Germinal center (tissue), 1 donor: ENCODE measurements at places on chromosomes 2 and 18.
A peak's percentile ranks its signal among the peaks of the same experiment; 100 is the strongest.

- no peak for DNase-seq
These were observed 127.9 kb downstream of the ZFP36L2 start for GRCh38 chr2:43098539-43098938.

GRCh38 chr2:196170213-196170605 lies 1.2 kb downstream of the STK17B start:
- DNase-seq = no peak

DNA sequence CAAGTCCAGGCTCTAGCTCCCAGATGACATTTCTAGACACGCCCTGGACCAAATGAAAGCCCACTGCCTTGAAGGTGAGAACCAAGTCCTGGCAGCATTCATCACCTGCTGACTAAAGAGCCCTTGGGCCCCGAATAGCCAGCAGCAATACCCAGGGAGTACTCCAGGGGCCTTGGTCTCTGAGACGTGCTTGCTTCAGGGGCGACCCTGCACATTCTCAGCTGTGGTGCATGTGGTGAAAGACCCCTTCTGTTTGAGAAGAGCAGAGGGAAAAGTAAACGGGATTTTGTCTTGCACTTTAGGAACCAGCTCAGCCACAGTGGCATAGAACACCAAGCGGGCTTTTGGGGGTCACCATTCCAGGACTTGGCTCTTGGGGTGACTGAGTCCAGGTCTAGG lies 260.5 kb upstream of the MYT1L start:
- DNase-seq = no peak

- no peak for DNase-seq
These were observed 227.8 kb downstream of the NDUFA10 start for GRCh38 chr2:239797316-239797715.

GRCh38 chr2:216465579-216466195 lies 33.0 kb upstream of the RPL37A start:
- DNase-seq = no peak

DNA sequence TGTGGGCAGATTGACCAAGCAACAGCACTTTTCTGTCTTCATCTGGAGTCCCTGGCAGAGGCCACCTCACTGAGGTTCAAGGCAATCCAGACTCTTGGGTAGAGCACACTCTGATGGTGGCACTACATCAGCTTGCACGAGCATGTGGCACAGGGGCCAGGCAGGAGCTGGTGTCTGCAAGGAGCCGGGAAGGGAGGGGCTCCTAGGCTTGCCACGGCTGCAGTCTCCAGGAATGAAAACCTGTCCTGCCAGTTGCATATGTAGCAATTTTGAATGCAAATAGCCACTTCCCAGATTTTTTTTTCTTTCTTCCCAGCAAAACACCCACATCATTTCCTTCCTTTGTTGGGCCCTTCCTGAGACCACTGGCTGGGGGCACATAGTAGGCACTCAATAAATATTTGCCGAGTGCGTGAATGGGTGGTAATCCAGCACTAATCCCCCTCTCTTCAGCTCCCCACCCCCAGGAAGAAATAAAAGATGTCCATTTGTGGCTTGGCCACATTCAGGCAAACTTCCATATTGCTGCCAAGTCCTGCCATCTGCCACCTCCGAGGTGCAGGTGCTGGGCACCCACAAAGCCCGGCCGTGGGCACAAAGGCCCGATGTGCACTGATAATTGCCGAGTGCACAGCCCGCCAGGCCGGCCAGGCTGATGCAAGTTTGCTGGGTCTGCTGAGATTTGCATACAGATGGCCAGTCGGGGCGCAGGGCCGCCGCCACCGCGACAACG lies 72.4 kb downstream of the MYCN start:
- no peak for DNase-seq

DNA sequence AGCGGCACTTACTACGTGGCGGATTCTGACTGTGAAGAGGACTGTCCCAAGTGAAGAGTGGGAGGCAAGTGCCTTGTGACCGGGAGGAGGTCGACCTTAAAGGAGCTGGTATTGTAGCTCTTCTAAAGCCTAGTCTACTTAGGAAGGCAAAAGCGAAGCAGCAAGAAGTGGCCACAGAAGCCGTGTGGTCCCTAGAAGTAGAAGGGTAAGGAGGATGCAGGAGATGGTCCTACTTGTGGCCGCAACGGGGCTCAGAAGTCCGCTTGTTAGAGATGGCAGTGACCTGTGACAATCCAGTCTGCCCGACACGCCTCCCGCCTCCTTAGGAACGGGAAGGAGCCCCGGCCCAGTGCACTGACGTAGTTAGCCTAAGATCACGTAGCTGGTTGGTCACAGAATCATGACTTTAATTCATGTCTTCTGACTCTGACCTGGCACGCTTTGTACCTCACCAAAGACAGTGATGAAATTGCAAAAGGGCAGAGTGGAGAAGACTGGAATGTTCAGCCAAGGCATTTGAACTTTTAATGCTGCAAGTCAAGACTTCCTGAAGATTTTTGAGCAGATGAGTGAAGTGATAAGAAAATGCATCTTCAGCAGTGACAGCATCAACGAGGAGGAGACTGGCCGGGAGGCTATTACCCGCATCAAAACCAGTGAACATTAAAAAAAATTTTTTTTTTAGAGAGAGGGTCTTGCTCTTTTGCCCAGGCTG lies 749 bp upstream of the EIF2AK3 start:
- DNase-seq = peak; percentile 70

DNA sequence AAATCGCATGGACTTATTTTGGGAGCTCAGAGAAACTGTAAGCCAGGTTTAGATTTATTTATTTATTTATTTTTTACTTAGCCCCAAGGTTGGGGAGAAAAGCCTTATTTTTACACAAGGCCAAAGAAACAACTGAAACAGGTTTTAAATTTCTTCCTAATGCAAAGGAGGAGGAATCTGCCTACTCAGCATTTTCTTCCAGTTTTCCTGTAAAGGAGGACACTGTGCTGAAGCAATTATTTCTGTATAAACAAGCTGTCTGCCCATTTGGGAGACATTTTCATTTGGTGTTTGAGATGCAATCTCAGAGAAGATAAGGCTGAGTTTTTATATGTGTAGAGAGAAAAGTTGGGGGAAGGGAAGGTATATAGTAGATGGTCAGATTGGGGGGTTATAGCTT lies 125.0 kb downstream of the ETAA1 start:
- no peak for DNase-seq

GRCh38 chr2:197425550-197425949 lies 9.3 kb downstream of the SF3B1 start:
- DNase-seq = no peak

GRCh38 chr2:53407363-53408080 lies 360.1 kb upstream of the CHAC2 start:
- no peak for DNase-seq

DNA sequence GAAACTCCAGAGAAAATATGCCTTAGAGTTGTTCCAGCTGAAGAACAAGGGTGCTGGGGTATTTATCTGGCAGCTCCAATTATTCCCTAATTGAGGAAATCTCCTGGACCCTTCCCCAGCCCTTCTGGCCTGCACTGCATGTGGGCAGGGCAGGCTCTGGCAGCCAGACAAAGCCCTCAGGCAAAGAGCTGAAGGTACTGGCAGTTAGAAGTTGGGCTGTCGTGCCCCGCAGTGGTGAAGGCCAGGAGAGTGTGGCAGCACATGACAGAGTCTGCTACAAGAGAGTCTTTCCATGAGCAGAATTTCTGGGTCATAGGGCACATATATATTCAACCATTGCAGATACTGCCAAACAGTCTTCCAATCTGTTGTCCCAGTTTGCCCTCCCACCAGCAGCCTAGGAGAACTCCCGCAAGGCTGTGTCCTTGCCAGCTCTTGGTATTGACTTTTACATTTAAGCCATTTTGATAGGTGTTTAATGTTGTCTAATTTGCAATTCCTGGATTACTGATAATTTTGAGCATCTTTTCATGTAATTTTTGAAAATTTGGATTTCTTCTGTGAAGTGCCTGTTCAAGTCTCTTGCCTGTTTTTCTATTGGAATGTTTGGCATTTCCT lies 26.6 kb downstream of the ONECUT2 start:
- DNase-seq = no peak

- DNase-seq = no peak
These were observed 7.8 kb upstream of the CNNM3 start for GRCh38 chr2:96808176-96808837.

DNA sequence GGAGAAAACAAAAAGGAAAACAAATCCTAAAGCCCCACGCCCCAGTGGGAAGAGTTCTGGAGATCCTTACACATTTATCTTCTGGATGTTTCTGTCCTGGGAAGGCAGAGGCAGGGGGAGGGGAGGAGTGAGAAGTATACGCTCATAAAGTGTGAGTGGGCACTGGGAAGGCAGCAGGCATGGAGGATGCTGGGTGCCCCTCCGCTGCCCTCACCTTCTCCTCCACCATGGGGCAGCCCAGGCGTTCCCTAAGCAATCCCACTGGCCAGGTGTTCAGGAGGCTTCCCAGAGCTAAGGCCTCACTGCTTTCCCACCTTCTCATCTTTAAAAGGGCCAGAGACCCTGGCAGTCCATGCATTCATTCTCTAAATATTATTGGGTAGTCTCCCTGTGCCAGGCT lies 112.0 kb upstream of the SMAD2 start:
- no peak for DNase-seq

DNA sequence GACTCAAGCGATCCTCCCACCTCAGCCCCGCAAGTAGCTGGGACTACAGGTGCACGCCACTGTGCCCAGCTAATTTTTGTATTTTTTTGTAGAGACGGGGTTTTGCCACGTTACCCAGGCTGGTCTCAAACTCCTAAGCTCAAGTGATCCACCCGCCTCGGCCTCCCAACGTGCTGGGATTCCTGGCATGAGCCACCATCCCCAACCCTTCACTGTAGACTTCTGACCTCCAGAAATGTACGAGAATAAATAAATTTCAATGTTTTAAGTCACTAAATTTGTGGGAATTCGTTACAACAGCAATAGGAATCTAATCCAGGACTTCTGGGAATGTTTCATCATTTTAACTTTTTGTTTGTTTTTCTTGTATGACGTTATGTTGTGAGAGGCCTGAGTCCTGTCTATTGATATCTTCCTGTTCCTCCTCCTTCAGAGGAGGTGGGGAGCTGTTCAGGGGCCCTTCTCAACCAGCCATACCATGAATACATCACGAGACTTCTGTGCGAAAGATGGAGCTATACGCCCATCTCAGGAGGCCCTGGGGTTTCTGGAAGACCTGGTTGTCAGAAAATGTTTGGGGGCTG lies 40.0 kb downstream of the TEX44 start:
- no peak for DNase-seq

DNA sequence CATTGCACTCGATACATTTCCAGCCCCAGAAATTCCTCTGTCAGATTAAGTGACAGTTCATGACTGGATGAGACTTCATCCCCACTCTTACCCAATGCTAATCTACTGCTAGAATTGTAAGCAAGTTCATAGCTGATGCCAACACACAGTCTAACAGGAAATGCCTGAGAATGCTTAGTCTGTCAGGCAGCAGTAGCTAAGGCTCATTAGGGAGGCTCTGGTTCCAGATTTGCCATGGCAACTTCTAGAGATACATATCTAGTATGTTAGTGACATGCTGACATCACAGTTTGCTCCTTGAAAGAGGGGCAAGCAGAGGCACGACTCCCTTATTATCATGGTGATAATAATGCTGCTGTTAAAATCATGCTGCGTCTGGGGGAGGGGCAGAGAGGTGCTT lies 198.4 kb downstream of the RBM43 start:
- no peak for DNase-seq

GRCh38 chr2:180647221-180647620 lies 333.2 kb upstream of the UBE2E3 start:
- no peak for DNase-seq

GRCh38 chr18:43819397-43819796 lies 542.1 kb upstream of the SYT4 start:
- no peak for DNase-seq

DNA sequence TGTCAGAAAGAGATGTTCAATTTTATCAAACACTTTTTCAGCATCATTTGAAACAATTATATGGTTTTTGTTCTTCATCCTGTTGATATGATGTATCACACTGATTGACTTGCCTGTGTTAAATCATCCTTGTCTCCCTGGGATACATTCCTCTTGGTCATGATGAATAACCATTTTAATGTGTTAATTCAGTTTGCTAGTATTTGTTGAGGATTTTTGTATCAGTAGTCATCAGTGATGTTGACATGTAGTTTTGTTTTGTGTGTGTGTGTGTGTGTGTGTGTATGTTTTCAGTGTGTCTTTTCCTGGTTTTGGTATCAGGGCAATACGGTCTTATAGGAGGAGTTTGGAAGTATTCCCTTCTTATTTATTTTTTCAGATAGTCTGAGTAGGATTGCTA lies 325.4 kb downstream of the ZNF804A start:
- DNase-seq = no peak

GRCh38 chr2:47737191-47737975 lies 45.6 kb upstream of the MSH6 start:
- no peak for DNase-seq
